ENCODE measurements at places on chromosomes 2 and 18. TPM values are rescaled to one million over a fixed set of nuclear protein-coding genes. Genes with fewer than 3 reads are reported as not detected.

CD8B2 gene
- 0.05 TPM for total RNA-seq

ZNF521 gene
- 2.3 TPM for total RNA-seq

C1QL2 gene
- total RNA-seq, result not detected

STARD7 gene
- 72.0 TPM for total RNA-seq

NCK2 gene
- 13.4 TPM for total RNA-seq

RESP18 gene
- not detected for total RNA-seq

SLC23A3 gene
- total RNA-seq, result 0.23 TPM

IL18RAP gene
- 2.1 TPM for total RNA-seq

PKDCC gene
- total RNA-seq, result 24.9 TPM

CAB39 gene
- 39.8 TPM for total RNA-seq

GPR75 gene
- 2.5 TPM for total RNA-seq

GALNT14 gene
- total RNA-seq, result 1.1 TPM

PDE11A gene
- 1.0 TPM for total RNA-seq

ACYP2 gene
- 14.4 TPM for total RNA-seq

KCNE4 gene
- 0.33 TPM for total RNA-seq

SAG gene
- total RNA-seq, result not detected

LYPD6B gene
- 0.14 TPM for total RNA-seq

REG1B gene
- total RNA-seq, result not detected

SERPINB3 gene
- not detected for total RNA-seq

RAB27B gene
- 0.33 TPM for total RNA-seq

ARID5A gene
- 9.3 TPM for total RNA-seq

ALPP gene
- total RNA-seq, result not detected
